ENCODE measurements at places on chromosomes 7 and 10. TPM values are rescaled to one million over a fixed set of nuclear protein-coding genes. Genes with fewer than 3 reads are reported as not detected.

The CACUL1 gene
- total RNA-seq, result 67.5 TPM

The LBX1 gene
- total RNA-seq, result not detected

The NSUN5 gene
- total RNA-seq, result 70.4 TPM

DNA sequence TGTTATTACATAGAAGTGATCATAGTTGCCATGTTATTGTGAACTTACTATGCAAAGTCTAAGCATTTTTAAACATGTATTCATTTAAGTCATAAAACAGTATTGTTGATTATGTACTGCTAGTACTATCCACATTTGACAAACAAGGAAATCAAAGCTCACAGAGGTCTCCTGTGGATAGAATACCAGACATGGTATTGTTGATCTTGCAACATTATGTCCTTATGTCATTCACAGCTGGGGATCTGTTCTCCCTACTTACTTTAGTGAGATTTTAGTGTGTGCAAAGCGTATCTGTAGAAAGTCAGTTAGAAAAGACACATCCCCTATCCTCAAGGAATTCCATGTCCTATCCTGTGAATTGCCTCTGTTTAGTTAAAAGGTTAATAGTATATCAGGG lies 106.1 kb downstream of the SND1 start:
- no peak for DNase-seq

DNA sequence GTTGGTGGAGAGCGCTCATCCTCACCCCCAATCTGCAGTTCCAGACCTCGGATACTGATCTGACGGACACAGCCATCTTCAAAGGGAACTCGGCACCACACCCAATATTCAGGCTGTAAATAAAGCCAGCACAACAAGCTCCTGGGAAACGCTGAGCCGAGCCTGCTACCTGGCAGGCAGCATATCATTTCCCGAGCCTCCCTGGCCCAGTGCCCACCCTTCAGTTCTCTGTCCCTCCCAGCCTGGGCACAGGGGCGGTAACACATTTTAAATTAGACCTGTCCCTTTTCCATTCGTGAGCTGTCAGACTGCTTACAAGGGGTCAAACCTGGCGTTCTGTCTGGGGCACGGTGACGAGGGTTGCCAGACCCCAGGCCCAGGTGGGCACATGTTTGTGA lies 250.5 kb downstream of the ARHGAP12 start:
- DNase-seq, result no peak

- DNase-seq, result no peak
Observed at GRCh38 chr7:438916-439315, 80.7 kb downstream of the PDGFA start.

DNA sequence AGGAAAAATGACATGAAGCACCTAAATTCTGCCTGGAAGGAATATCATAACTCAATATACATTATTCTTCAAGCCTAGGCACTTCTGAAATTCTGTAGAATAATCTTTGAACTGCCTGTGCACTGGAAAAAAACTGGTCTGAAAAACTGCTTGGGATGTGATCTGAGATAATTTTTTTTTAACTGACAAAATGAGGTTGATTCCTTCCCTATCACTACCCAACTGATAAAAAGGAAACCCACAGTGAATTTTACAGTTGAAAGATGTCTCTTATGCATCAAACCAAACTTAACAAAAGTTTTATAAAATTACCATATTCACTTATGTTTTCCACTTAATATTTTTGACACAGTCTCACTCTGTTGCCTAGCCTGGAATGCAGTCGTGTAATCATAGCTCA lies 67.2 kb upstream of the FAM133B start:
- DNase-seq, result no peak

DNA sequence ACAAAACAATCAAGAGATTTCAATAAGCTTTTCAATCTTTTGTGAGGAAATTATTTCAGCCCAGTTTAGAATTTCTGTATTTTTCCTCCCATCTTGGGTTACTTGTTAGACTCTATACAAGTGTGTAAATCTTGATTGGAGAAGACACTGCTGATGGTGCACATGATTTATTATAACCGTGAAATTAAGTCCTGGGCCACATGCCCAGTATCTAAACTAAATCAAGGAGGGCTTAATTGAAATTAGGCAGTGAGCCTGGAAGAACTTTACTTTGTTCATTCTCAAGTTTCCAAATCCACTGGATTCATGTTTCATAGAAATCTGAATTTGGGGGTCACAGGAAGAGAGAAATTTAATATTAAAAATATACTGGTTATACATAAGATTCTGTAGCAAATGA lies 44.5 kb downstream of the CSTF2T start:
- no peak for DNase-seq

All from HCT116 (cell line).